CD4-positive, alpha-beta T cell treated with Interleukin-15 for 1 hour (primary cell): ENCODE measurements at places on chromosomes 1 and 21.
A peak's percentile ranks its signal among the peaks of the same experiment; 100 is the strongest.

DNA sequence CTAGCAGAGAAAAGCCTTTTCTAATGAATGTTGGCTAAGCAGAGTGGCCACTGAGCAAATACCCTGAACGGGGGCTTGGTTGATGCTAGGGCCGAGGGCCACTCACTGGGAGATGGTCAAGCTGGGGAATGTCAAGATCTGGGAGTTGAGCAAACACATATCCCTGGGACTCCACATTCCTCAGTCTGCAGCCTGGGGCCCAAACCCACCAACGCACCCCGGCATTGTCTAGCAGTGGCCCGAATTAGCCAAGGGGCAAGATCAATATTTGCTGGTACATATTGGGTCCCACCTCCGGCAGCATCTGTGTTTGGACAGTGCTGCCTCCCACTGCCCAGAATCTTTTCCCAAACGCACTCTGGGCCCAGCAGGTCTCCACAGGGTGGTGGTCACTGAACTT lies 144.1 kb downstream of the TRABD2B start:
- no peak for DNase-seq

DNA sequence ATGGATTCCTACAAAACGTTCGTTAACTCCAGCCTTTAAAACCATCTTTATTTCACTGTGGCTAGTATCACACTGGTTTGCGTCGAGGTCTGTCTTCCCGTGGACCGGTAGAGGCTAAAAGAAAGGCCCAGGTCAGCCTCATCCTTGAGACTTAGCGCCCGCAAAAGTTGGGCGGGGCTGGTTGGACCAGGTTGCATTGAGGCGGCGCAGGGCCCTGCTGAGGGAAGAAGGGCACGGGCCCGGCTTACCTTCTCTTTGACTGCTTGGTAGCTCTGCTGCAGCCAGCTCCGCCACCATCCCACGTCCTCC lies 455 bp downstream of the BSDC1 start:
- peak; percentile 49 for DNase-seq

GRCh38 chr1:31694964-31695313 lies 8.9 kb downstream of the COL16A1 start:
- no peak for DNase-seq

DNA sequence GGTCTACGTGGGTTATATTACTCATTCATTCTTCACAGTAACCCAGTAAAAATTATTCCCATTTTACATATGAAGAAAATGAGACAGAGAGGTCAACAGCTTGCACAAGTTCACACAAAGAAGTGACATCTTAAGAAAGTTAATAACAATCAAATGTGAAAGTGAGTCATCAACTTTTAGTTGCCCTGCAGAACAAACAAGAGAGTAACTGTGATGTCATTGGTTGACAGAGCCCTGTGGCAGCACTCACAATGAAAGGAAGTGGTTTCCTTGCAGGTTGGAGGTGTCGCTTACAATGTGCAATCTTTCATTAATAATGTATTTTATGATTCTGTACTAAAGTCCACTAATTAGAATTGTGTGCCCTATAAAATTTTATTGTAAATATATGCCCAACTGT lies 369.6 kb downstream of the RYR2 start:
- DNase-seq = peak; percentile 19

DNA sequence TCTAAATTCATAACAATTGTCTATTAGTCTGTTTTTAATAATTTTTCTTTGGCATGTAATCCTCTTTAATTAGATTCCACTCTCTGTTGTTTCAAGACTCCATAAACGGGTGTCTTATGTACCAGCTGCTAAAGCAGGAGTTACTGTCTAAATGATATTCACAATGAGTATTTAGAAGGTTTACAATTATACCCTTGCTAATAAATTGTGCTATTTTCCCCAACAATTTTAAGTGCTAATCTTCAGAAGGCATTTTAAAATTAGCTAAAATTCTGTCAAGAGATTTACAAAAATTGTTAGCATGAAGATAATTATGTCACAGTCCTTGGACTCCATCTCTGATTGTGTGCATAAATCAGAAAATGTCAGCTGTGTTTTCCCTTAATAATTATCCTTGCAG lies 83.7 kb downstream of the DPYD start:
- no peak for DNase-seq

GRCh38 chr1:151993734-151994496 lies at the start of gene S100A10:
Gene S100A10, minus strand, starts transcription at chr1:151993859. Its CDS starts 7,629 bp downstream, at chr1:151986230.
- DNase-seq = peak; percentile 85

- DNase-seq = peak; percentile 39
Measured at GRCh38 chr1:180178511-180179161, 24.0 kb downstream of the QSOX1 start.
